ENCODE measurements at places on chromosomes 5 and 9.

GRCh38 chr5:157608972-157609565, 33.5 kb upstream of the ADAM19 start:
- DNase-seq: no peak

DNA sequence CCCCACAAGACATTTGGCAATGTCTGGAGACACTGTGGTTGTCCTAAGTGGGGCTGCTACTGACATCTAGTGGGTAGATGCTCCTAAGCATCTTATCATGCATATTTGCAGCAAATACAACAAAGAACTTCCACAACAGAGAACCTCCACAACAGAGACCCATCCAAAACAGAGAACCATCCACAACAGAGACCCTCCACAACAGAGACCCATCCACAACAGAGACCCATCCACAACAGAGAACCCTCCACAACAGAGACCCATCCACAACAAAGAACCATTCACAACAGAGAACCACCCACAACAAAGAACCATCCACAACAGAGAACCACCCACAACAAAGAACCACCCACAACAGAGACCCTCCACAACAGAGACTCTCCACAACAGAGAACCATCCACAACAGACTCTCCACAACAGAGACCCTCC, 32.8 kb downstream of the ARPC5L start:
- peak; percentile 83 for DNase-seq

DNA sequence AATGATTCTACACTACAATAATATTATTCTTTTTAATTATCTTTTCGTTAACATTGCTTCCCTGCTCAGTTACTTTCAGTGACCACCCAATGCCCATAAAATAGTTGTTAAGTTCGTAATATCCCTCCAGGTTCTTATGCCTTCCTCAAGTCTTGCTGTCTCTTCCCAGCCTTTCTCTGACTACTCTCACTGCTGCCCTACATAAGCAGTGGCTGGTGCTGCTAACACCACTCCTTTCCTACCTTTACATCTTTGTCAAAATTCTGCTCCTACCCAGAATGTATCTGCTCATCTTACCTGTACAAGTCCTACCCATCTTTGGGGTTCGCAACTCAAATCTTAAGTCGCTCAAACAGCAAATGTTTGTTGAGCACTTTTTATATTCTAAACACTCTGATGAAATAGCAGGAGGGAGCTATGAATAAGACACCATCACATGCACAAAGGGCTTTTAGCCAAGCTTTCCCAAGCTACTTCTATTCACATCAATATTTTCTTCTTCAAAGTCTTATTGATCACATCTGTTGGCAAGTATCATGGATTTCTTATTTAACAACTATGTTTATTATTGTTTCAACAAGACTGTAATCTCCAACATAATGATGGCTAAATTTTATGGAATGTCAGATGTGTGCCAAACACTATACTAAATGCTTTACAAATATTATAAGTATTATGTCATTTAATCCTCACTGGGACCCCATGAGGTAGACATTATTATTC, 29.5 kb downstream of the SLC25A46 start:
- DNase-seq: no peak

GRCh38 chr9:136654820-136655535, 7.7 kb upstream of the EGFL7 start:
- no peak for DNase-seq

DNA sequence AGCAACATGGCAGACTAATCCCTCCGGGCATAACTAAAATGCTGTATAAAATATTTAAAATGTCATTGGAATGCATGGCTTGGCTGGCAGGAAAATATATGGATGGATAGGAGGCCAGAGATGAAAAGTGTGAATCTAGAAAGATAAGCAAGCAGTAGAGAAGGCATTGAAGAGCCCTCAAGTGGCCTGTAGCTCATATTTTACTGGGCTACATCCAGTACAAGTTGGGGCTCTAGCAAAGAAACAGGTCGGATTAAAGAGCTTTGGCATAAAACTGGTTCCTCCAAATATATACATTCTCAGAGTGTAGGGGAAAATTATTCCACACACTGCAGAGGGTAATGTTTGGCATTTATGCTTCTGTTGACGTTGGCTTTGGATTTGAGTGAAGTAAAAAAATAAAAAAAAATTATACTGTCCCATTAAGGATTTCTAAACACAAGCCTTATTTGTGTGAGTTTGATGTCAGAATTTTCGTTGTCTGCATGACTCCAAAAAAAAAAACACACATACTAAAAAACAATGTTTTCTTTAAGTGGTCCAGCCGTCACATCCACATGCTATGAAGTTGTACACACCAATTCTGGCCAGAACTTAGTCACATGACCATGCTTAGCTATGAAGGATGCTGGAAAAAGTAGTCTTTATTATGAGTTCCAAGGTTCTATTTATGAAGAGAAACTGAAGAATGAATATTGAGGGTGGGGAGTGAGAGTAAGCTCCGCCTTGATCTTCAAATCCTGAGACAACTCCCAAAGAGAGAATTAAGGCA, 147.0 kb downstream of the TLE1 start:
- DNase-seq: no peak

GRCh38 chr9:104794070-104794469, 30.1 kb downstream of the NIPSNAP3B start:
- no peak for DNase-seq

DNA sequence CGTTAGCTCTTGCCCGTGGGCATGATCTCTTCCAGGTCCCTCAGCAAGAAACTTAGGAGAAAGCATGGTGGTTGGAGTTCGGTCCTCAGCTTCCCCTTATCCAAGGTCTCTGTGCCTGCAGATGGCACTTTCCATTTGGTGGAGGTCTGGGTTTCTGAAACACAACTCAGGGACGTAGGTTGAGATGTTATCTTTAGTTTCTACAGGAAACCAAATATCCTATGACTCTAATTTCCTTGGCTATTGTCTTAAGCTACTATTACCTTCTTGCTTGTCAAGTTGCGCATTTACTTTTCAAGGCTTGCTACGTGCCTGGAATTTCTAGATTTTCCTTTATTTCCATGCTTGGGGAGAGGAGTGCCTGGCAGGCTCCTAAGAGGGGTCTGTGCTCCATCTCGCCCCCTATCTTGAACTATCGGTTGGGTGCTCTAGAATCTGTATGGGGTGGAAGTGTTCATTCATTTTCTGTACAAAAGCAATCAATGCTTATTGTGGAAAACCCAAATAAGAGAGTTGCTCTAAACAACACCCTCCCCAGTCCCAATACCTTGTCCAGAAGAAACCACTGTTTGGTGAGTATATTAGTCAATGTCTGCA, 32.9 kb upstream of the KCNIP1 start:
- no peak for DNase-seq

DNA sequence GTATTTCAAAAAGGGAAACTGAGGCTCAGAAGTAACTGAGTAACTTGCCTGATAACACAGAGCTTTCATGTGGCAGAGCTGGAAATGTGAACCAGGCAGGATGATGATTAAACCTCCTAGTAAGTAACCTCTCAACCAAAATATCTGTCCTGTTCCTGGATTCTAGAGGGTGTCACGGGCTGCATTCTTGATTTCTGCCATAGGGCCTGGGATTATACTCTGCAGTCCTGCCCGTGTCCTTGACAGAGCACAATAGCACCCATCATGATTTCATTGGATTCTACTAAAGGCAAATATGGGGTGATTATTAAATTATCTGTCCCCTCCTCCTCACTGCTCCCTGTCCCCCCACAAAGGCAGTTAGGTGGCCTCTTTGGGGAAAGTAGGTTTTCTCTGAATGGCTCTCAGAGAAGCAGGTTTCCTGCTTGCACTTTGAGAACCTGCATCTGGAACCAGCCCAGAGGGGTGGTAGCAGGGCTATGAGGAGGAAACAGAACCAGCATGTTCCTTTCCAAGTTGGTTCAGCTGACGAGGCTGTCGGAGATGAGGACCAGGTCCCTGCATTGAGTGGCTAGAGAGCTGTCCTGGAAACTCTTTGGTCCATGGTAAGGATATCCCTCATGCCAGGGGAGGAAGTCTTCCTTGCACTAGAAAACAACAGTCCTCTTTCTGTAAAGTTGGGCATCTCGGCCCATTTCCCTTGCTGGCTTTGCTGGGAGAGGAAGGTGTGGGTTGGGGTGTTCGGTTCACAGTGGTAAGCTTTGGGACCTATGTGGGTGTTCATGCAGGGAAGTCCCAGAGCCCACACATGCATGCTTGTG, 36.6 kb downstream of the PPARGC1B start:
- DNase-seq: no peak

- DNase-seq: no peak
Measured at GRCh38 chr5:110851357-110851756, 112.5 kb downstream of the SLC25A46 start.

GRCh38 chr5:85452322-85453025, 1067.8 kb upstream of the EDIL3 start:
- no peak for DNase-seq

DNA sequence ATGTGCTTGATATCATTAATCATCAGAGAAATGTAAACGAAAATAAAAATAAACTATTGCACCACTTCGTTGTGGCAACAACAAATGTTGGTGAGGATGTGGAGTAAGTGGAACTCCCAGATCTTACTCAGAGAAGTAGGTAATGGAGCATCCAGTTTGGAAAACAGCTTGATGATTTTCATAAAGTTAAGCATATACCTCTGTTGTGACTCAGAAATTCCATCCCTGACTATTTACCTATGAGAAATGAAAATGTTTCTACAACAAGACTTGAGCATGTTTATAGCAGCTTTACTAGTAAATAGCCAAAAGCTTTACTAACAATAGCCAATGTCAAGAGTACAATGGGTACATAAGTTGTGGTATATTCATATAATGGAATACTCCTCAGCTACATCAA, 214.7 kb upstream of the NMUR2 start:
- no peak for DNase-seq

DNA sequence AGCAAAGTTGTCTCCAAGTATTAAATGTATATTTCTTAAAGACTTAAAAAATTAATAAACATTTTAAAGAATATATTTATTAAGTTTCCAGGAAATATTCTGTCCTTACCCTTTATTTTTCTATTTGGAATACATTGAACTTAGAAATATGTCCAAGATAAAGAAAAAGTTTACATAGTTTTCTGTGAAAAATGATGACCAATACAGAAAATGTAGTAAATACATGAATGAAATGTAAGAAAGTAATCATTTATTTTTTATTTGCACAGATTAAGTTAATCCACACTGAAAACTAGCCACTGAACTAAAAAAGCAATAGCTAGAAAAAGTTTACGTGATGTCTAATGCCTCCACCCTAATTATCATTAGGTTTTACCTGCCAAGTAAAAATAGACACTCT, 273.2 kb downstream of the ARL15 start:
- no peak for DNase-seq

- no peak for DNase-seq
Measured at GRCh38 chr9:127908660-127908926, 8.2 kb downstream of the ST6GALNAC4 start.

DNA sequence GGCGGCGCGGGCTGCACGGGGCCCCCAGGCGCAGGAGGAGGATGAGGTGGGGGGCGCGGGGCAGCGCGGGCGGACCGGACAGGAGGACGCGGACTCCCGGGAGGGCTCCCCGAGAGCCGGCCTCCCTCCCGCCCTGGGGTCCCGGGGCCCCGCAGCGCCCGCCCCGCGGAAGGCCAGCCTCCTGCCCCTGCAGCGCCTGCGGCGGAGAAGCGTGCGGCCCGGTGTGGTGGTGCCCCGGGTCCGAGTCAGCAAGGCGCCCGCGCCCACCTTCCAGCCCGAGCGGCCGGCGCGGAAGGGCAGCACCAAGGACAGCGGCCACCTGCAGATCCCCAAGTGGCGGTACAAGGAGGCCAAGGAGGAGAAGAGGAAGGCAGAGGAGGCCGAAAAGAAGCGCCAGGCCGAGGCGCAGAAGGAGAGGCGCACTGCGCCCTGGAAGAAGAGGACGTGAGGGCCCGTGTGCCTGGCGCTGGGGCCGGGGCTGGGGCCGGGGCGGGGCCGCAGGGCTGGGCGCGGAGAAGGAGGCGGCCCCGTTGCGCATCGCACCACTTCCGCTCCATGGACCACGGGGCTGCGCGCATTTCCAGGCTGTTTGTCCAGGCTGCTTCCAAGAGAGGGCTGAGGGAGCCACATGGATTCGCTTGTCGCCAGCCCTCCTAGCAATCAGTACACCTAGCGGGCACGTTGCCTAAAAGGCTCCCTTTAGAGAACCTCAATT, 86.0 kb downstream of the ANKRD33B start:
- no peak for DNase-seq

GRCh38 chr9:23826120-23826629, at the start of gene ELAVL2:
Gene ELAVL2 (minus strand): TSS chr9:23826240. CDS start chr9:23762234, 64,006 bp downstream.
- DNase-seq: no peak

DNA sequence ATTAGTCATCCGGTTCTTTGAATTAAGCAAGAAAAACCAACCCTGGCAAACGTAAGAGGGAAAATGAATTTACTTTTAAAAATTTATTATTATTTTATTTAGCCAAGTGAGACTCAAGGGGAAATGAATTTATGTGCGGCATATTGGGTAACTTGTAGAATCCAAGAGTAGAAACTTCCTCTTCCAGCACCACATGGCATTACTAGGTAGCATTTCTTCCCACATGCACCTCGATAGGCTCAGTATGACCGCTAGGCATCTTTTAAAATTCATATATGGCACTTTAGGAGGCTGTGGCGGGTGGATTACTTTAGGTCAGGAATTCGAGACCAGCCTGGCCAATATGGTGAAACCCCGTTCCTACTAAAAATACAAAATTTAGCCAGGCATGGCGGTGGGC, 17.6 kb upstream of the MYO10 start:
- DNase-seq: no peak

GRCh38 chr5:98909363-98909762, 19.4 kb downstream of the CHD1 start:
- DNase-seq: no peak

DNA sequence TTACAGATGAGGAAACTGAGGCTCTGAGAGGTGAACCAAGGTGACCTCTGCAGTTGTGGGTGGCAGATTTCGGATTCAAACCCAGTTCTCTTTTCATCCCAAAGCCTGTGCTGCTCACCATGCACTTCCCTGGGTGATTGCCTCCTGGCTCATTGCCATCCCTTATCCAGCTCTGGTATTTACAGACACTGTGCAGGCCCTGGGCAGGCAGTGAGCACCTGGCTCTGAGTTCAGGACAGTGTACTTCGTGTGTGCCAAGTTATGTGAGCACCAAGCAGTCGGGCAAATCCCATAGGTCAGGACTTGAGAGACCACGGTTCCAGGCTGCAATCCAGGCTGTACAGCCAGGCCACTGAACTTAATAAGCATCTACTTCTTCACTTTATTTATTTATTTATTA, 1.4 kb downstream of the LRSAM1 start:
- DNase-seq: no peak

- DNase-seq: no peak
Measured at GRCh38 chr5:59768152-59769040, 125.1 kb downstream of the PDE4D start.

GRCh38 chr5:115289104-115289503, 7.3 kb downstream of the CCDC112 start:
- DNase-seq: no peak

GRCh38 chr9:649128-650074, 192.1 kb upstream of the DMRT1 start:
- DNase-seq: peak; percentile 49

DNA sequence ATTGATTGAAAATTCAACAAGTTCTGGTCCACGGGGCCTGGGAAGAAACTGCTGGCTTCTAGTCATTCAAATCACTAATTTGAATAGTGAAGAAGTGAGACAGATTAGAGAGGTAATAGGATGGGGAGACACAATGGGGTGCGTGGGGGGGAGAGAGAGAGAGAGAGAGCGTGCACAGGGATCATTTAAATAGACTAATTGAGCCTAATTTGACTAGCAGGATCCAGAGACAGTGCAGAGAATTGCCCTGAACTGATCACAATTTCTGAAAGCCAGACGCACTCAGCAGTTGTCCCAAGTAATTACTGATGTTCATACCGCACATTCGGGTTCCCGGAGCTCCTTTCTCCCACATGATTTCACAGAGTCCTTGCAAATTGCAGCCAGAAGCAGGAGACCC, 50.3 kb upstream of the C5orf58 start:
- DNase-seq: no peak

- no peak for DNase-seq
Measured at GRCh38 chr5:97096846-97097245, 45.6 kb downstream of the LIX1 start.

Measured in OCI-LY7 (cell line).